ENCODE measurements at places on chromosomes 3 and 15. TPM values are rescaled to one million over a fixed set of nuclear protein-coding genes. Genes with fewer than 3 reads are reported as not detected.

GOLGA8M gene
- total RNA-seq = under 0.01 TPM

TNNC1 gene
- total RNA-seq = 1.3 TPM

LRRC2 gene
- 4.7 TPM for total RNA-seq

KNG1 gene
- total RNA-seq = not detected

GABRR3 gene
- total RNA-seq = not detected

SETD2 gene
- total RNA-seq = 30.3 TPM

SNX4 gene
- 42.2 TPM for total RNA-seq

Measured in IMR-90 (cell line).